ENCODE measurements at places on chromosomes 16 and 17.

- no peak for DNase-seq
Measured at GRCh38 chr16:73384506-73385089, 336.7 kb upstream of the ZFHX3 start.

GRCh38 chr17:28485049-28485448, 11.6 kb downstream of the SLC13A2 start:
- no peak for DNase-seq

DNA sequence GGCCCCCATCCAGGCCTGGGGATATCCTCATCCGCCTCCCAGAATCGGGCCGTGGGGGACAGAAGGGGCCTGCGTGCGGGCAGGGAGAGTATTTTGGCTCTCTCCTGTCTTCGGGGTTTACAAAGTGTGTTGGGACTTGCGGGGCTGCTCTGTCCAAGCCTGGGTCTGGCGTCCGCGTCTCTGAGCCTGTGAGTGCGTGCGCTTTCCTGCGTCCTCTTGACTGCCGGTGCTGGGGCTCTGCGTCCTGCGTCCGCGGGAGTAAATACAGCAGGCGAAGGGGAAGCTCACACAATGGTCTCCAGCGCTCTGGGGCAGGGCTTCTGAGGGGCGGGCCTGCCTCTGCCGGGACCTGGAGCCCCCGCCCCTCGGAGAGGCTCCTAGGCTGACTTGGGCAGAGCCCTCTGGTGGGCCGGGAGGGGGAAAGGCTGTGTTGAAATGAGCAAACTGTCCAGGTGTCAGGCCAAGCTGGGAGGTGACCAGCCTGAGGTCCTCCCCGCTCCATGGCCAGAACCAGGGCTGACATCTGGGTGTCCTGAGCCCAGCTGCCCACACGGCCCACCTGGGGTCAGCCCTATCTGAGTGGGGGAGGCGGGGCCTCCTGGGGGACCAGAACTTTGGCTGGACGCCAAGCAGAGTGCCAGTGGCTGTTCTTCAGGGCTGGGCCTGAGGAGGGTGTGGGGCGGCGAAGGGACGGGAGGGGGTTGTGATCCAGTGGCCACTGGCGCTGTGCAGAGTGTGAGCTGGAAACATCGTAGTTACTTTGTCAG, 233.6 kb downstream of the SEC14L1 start:
- DNase-seq = peak; percentile 90

GRCh38 chr17:58176200-58176599, 9.4 kb downstream of the OR4D2 start:
- no peak for DNase-seq

DNA sequence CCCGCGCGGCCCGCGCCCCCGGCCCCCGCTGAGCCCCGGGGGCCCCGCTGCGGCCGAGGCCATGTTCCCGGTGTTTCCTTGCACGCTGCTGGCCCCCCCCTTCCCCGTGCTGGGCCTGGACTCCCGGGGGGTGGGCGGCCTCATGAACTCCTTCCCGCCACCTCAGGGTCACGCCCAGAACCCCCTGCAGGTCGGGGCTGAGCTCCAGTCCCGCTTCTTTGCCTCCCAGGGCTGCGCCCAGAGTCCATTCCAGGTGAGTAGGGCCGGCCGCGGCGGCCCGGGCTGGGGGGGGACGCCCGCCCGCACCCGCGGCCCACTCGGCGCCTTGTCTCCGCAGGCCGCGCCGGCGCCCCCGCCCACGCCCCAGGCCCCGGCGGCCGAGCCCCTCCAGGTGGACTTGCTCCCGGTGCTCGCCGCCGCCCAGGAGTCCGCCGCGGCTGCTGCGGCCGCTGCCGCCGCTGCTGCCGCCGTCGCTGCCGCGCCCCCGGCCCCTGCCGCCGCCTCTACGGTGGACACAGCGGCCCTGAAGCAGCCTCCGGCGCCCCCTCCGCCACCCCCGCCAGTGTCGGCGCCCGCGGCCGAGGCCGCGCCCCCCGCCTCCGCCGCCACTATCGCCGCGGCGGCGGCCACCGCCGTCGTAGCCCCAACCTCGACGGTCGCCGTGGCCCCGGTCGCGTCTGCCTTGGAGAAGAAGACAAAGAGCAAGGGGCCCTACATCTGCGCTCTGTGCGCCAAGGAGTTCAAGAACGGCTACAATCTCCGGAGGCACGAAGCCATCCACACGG, 504 bp downstream of the MAZ start:
- no peak for DNase-seq

GRCh38 chr16:84832488-84833143, 12.8 kb downstream of the CRISPLD2 start:
- no peak for DNase-seq

DNA sequence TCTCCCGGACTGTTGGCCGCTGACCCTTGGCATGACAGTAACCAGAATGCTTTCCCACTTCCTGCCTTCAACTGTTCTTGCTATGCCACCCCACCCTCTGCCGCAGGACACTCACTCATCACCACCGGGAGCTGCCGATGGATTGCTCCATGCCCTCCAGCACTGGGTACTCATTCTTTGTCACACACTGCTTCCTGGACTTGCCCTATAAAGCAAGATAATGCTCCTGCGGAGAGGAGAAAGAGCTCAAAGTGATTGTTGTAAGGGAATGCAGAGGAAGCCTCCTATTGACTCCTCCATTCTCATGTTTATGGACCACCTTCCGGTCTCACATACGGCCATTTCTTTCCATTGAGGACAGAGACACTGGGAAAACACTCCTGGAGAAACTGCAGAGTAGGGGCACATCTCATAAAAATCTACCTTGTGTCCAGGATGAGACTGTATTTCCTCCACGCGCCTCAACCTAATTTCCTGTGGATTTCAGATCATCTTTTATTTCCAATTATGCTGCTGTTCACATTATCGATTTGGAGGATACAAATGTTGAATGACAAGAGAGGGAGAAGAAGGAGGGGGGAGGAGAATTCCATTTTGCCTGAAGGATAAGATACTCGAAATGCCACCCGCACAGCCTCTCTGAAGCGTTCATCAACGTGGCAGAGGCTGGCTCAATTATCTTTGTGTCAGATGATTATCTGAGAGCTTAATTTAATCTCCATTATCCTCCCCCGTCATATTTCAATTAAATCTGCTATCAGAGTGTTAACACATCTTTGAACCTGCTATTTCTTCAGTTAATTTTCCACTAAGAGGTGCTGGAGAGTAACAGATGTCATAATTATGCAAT, 486.1 kb upstream of the SALL1 start:
- DNase-seq = no peak

GRCh38 chr17:57481910-57482391, 225.6 kb downstream of the MSI2 start:
- no peak for DNase-seq

DNA sequence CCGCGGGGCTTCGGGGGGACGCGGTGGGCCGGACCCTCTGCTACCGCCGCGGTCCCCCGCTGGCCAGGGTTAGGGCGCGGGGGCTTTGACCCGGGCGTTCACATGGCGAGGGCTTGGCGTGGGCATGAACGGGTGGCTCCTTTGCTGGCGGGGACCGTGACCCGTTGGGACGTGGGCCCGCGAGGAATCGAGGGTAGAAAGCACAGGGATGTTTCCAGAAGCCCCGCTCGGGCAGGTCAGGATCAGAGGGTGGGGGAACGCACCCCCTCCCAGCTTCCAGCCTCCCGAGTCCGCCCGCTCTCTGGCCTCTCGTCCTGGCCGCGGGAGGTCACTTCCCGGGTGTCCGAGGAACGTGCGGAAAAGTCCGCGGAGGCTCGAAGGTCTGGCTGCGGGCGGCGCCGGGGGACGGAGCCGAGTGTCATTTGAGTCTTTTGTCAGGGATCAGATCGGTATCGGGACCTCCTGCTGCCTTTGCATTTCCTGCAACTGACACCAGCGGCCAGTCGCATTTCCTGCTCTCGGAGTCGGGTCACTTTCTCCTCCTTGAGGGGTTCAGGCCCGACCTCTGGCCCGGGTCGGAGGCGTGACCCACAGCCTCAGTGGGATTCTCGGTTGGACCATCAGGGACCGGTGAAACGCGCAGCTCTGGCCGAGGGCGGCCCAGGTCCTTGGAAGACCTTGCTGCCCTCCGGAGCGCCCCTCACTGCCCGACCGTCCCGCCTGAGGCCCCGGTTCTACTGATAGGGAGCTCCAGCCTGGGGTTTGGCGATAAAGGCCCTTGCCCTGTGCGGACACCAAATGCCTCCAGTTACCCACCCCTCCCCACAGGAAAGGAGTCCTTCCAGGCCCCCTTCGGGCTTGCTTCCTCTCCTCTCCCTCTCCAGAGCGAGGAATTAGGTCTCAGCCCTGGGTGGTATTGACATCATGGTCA, 702 bp upstream of the WNT3 start:
- DNase-seq = no peak

DNA sequence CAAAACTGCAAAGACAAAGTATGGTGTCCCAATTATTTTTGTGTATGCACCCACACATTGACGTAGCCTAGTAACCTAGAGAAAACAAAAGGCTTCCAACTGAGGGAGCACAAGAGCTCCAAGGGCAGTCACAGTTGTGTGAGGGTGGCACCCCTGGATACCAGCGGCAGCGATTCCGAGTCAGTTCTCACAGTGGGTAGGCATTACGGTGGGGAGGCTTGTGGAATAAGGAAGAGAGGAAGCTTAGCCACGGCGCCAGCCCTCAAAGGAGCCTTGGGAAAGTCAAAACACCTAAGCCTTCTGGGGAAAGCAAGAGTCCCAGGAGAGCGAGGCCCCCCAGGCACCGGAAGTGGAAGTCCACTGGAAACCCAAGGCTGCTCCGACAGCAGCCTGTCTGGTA, 31.0 kb upstream of the ADCY9 start:
- DNase-seq = no peak

- no peak for DNase-seq
Measured at GRCh38 chr17:45155483-45155882, 6.2 kb upstream of the HEXIM2 start.

GRCh38 chr17:55784666-55785065, 33.8 kb downstream of the PCTP start:
- no peak for DNase-seq

DNA sequence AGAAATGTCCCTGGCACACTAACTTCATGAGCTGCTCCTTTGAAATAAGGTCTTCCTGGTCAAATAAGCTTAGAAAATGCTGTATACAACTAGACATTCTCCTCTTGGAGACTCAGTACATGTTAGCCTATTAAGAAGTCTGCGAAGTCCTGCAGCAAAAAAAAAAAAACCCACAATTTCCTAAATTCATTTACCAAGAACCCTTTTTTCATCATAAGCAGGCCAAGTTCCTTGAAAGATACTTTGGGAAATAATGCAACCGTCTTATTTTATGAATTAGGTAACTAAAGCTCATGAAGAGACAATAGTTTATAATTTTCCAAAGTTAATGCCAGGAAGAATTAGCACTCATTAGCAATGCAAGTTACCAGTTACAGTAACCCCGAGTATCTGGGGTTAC, 49.0 kb upstream of the HAS3 start:
- DNase-seq = no peak

- no peak for DNase-seq
Measured at GRCh38 chr17:68425979-68426378, 31.3 kb downstream of the WIPI1 start.

DNA sequence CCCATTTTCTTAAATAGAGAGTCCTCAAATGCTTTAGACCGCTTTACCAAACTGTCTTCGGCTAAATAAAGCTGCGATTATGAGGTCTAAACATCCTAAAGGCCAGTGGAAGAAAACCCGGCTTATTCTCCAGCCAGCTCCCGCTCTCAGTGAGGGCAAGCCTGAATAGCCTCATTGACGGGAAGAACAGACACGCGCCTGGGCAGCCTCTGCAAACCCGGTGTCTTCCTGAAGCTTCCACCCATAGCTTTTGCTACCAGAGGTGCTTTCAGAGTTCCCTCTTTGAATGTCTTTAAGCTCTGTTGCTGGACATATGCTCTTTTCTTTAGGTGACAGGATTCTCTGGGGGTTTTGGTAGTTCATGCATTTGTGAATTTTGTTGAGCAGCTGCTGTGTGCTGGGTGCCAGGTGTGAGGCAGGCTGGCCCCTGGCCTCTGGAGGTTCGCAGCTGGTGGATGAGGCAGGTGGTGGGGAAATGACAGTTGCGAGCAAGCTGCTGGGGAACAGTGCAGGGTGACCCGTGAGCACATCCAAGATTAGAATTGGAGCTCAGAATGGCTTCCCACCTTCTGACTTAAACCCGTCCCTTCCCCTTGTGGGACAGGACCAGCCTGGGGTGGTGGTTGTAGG, 44.7 kb downstream of the CRISPLD2 start:
- DNase-seq = peak; percentile 27

DNA sequence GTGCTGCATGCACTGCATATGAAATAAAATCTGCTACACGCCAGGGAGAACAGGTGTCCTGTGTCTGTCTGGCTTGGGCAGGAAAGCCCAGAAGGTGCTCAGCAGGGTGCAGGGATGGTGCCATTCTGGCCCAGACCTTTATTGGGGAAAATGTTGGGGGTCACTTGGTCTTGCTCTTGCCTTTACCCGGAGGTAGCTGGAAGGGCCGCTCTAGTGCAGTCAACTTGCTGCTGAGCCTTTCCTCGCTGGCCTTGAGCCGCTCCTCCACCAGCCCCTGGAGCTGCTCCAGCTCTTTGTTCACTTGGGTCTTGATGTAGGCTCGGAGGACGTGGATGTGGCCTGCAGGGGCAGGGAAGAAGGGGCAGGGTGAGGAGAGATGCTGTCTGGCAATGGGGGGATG, 4.5 kb downstream of the CFAP119 start:
- no peak for DNase-seq

DNA sequence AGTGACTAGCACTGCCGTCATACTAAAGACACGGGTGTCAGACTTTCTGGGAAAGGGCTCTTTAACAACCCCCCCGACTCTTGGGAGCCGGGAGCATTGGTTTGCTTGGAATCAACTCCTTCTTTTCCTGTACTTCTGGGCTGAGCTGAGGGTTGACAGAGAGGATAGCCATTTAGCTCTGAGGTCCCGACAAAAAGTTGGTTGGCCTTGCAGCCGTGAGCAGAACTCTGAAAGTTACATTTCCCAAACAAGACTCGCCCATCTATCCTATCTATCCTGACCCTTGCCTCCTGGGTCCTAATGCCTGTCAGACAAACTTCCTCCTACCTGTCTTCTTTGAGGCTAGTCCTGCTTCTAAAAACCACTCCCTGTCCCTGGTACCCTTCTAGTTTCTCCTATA, 460.8 kb upstream of the TOM1L1 start:
- DNase-seq = no peak

GRCh38 chr16:72940886-72941285, 107.0 kb downstream of the ZFHX3 start:
- DNase-seq = no peak

DNA sequence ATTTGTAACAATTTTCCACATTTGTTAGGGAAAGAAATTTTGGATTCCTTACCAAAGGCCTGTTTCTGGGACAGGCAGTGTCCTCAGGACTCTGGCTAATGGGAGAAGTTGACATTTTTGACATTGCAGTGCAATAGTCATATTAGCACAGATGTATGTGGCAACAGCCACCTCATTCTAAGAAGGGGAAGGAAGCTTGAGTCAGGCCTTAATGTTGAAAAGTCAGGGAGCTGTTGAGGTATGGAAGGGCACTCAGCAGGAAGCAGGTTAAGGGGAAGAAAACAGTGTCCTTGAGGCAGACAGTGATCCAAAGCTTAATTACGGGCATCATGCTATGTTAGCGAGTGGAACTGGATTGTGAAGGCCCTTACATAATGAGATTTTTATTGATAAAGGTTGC, 20.9 kb downstream of the AKTIP start:
- no peak for DNase-seq
